Large intestine (tissue), 12 donors: ENCODE measurements at places on chromosomes 6 and 20. TPM values are rescaled to one million over a fixed set of nuclear protein-coding genes. Genes with fewer than 3 reads are reported as not detected.

GRCh38 chr6:159217595-159218275, 48.5 kb downstream of the FNDC1 start:
- DNase-seq = peak; percentile 12

GRCh38 chr6:156879186-156879585, 102.0 kb downstream of the ARID1B start:
- DNase-seq = no peak

DNA sequence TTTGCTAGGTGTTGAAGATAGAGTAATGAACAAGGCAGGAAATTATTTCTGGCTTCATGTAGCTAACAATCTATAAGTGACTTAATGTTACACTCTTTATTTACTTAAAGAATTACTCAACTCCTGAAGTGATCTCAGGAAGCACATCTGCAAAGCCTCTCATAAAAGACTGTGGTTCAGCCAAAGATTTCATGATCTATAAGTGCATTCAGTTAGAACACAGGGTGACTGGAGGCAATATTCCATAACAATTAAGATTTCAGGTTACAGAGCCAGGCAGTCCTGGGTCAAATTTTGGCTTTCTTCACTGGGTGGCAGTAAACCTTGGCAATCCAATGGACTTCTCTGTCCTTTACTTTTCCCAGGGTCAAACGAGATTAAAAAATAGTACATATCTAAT, 204.0 kb downstream of the TPBG start:
- no peak for DNase-seq

GRCh38 chr6:132304891-132305305, 96.4 kb downstream of the MOXD1 start:
- DNase-seq = no peak

GRCh38 chr20:10958279-10958678, 284.5 kb upstream of the JAG1 start:
- DNase-seq = no peak

DNA sequence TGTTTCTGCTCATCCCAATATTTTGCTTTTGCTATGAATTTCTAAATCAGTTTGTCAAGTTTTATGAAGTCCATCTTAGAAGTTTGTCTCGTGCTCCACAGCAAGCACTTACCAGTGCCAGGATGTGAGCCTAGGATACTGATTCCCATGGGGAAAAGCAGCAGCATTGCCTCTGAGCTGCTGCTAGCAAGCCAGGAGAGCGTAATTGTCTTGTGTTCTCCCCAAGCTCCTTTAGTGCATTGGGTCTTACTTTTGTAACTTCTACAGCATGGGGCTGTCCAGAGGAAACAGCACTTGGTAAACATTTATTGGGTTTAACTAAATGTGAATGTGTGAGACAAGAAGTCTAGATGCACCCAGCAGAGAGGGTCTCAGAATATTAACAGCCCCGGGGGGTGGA, 76.1 kb downstream of the RNF182 start:
- no peak for DNase-seq

SERPINB6 gene
- polyA plus RNA-seq = 279 TPM

DNA sequence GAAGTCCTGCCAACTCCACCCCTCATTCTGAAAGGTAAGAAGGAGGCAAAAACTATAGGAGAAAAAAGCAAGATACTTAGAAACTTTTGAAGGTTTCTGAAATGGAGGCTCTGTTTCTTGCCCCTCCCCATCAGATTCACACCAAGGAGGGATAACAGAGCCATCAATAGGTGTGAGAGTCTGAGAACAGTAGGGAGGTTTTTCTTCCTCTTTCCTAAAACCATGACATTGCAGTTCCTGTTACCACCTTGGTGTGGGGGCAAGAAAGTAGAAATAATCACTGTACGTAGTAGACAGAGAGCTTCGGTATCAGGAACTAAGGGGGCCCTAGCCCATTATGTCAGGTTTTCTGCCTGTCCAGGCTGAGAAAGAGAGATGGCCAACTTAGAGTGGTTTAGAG, 333.3 kb upstream of the SYNCRIP start:
- no peak for DNase-seq

DNA sequence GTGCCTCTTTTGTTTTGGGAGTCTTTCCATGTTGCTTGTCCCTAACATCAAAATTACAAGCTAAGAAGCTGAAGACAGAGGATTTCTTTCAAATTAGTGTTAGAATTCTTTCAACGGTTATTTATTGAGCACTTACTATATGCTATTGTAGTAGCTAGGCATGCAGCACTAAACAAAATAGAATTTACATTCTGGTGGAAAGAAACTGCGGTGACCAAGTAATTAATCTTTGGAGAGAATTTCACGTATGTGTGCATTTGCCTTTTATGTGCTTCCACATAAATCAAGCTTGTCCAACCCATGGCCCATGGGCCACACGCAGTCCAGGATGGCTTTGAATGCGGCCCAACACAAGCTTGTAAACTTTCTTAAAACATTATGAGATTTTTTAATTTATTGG, 33.0 kb upstream of the DUSP22 start:
- no peak for DNase-seq

FAM209A gene
- polyA plus RNA-seq = 0.21 TPM

CENPW gene
- 13.9 TPM for polyA plus RNA-seq

GRCh38 chr20:50928469-50928868, 2.8 kb downstream of the ADNP start:
- DNase-seq = no peak

DNA sequence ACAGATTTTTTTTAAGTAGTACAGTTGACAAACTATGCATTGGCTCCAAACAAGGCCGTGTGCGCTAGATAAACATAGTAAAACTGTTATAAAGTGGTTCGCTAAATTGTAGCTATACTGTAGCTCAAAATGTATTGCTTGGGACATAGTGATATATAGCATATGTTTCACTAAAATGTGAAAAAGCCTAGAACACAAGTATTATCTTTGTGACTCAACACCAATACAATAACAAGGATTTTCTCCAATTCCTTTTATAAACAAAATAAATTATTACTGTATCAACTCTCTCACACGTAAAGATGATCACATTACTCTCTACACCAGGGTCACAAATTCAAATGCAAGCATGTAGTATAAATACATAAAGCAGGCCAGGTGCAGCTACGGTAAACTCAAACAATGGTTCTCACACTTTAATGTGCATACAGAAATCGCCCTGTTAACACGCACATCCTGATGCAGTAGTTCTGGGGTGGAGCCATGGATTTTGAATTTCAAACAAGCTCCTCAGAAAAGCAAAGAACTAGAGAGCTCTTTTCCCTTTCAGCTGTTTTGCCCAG, 214.6 kb downstream of the GMDS start:
- DNase-seq = no peak

DNA sequence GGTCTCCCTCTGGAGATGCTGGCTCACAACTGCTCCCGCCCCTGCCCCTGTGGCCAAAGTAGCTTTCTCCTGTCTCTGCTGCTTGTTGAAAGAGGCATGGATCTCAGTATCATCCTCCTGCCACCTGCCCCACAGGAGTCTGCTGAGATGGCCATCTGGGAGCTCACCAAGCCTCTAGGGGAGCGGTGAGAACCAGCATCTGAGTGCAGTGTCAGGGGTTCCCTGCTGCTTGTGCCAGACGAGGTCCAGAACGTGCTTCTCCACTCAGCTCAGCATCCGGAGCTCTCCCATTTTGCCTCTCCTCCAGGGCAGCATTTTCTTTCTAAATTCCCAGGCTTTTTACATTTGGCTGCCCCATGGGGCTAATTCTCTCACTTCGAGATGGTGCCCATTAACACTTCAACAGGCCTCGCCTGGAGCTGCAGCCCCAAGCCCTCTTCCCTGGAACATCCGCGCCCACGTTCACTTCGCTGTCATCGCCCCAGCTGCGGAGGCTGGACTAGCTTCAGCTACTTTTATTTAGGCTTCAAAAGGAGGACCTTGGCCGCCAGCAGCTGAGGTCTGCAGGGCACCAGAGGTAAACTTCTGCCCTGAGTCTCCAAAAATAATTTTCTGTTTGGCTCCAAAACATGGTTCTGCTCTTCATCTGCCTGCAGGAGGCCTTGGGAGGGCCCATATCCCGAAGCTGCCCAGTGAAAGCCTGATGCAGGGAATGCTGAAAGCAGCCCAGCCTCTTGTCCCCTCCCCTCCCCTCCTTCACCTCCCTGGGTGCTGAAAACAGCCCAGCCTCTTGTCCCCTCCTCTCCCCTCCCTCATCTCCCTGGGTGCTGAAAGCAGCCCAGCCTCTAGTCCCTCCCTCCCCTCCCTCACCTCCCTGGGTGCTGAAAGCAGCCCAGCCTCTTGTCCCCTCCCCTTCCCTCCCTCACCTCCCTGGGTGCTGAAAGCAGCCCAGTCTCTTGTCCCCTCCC, 25.2 kb upstream of the MLN start:
- no peak for DNase-seq

VWA7 gene
- polyA plus RNA-seq = 10.1 TPM

DNA sequence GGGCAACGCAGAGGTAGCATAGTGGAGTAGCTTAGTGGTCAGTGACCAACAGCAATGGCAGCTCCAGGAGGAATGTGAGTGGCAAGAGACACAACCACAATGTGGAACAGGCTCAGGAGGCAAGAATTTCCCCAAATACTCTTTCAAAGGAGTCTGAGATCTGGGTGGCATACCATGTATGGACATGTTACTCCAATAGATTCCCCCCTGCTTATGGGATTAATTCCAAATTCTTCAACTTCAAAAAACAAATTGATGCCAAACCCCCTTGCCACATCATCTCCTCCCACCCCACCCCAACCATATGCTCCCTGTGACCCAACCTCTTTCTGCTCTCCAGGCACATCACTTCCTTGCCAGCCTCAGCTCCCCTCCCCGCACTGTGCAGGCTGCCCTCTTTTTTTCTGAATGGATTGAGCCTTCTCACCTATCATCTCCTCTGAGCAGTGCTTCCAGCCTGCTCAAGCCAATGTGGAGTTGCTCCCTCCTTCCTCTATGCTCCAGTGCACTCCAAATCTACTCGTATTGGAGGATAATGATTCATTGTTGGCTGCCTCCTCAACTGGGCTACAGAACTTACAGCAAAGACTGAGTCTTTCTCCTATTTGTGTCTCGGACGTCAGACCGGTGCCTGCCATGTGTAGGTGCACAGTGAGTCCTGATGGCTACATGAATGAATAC, 93.0 kb upstream of the CEP85L start:
- DNase-seq = no peak

RHAG gene
- 1.3 TPM for polyA plus RNA-seq

PCSK2 gene
- polyA plus RNA-seq = 2.8 TPM

- DNase-seq = no peak
These were observed 19.1 kb downstream of the ADGRB3 start for GRCh38 chr6:68654134-68654533.

- DNase-seq = no peak
These were observed 105.6 kb downstream of the CDH26 start for GRCh38 chr20:60063739-60064380.

RBM24 gene
- polyA plus RNA-seq = 3.6 TPM

DNA sequence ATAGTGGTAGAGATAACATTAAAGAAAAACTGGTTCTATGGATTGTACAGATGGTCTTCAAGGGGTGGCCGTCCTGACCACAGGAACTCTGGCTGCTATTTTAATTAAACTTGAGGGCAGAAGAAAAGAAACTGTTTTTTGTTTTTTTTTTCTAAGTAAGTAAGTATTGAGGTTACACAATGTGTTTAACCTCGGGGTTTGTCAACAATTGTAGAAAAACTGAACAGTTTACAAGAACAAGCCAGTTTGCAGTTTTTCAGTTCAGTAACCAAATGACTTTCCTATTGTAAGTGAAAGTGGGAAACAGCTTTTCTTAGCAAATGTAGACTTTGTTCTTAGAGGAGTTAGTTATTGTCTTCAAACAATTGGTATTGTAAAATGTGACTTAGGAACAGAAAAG, 77.0 kb downstream of the PLCB1 start:
- DNase-seq = no peak

SLC17A9 gene
- 8.1 TPM for polyA plus RNA-seq

HRH3 gene
- 0.33 TPM for polyA plus RNA-seq

DNA sequence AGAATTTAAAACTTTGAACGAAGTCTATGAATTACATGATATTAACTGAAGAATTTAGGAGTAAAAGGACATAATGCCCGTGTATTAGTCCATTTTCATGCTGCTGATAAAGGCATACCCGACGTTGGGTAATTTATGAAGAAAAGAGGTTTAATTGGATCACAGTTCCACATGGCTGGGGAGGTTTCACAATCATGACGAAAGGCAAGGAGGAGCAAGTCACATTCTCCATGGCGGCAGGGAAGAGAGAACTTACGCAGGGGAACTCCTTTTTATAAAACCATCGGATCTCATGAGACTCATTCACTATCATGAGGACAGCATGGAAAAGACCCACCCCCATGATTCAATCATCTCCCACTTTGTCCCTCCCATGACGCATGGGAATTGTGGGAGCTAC, 210.6 kb downstream of the CD83 start:
- DNase-seq = no peak

- DNase-seq = no peak
These were observed 1.6 kb downstream of the B4GALT5 start for GRCh38 chr20:49712118-49712517.

DNMT3B gene
- 2.4 TPM for polyA plus RNA-seq

DNA sequence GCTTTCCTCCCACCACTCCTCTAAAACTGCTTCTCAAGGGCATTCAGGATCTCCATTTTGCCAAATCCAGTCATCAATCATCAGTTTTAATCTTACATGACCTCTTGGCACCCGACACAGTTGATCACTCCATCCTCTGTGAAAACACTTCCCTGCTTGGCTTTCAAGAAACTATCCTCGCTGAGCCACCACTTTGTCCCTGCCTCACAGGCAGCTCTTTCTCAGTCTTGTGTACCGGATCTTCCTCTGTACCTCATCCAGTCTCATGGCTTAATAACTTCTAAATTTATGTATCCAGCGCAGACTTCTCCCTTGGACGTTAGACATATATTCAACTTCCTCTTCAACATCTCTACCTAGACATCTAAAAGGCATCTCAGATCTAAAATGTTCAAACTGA, 89.9 kb downstream of the BTBD9 start:
- DNase-seq = no peak

PGK2 gene
- polyA plus RNA-seq = 0.12 TPM

RREB1 gene
- polyA plus RNA-seq = 33.8 TPM

UBE2C gene
- polyA plus RNA-seq = 35.6 TPM

- DNase-seq = no peak
These were observed 161.3 kb downstream of the THBS2 start for GRCh38 chr6:169092375-169092774.

MRPS10 gene
- polyA plus RNA-seq = 25.2 TPM

DNA sequence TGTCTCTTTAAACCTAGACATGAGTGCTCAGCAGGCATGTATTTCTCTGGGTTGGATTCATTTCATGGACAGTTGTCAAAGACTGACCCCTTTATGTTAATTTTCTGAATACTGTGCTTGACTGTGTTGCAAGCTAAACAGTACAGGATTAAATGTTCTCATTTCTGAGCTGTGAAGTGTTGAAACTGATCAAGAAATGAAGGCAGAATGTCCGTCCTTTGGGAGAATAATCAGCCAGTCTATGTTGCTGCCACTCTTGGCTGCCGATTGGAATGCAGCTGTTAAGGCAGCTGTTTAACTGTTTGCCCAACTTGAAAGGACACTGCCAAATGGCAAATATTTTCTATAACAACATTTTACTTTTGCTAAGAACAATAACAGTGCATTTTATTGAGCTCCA, 87.3 kb downstream of the CEP57L1 start:
- no peak for DNase-seq

DDX39B gene
- 499 TPM for polyA plus RNA-seq
